ENCODE measurements at places on chromosomes 13 and 19.
A peak's percentile ranks its signal among the peaks of the same experiment; 100 is the strongest.

DNA sequence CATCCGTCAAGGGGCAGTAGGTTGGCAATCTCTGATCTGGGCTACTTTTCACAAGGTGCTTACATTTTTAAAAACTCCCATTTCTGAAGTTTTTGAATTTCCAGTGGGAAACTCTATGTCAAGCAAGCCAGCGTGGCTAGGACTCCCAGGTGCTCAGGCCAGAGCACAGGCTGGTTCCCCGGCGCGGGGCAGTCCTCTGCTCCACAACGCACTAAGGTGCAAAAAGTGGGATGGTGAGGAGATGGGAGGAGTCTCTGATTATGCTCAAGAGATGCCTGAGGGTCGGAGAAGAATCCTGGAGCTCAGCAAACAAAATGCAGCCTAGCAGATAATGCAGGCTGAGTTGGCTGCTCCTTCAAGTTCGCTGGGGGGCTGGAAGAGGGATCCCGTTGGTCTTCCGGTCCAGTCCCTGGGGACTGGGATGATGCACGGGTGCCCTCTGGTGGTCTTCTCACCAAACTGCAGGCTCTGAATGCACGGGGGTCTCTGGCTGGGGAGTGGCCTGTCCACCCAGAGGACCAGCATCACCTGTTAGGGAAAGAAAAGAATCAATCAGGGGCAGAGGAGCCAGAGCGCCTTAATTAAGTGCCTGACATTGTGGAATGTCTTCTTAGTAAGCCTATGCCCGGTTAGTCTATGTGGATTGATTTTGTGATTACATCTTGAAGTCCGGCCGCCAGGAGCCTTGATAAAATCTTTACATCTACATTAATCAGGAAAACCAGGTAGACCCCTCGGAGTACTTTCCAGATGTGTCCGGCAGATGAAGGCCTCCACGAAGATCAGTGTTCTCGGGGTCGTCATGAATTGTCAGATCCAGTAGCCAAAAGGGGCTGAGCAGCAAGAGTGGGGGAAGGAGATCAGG lies 244.4 kb upstream of the MAB21L1 start:
- DNase-seq = no peak

- no peak for DNase-seq
These were observed 267.1 kb upstream of the EDNRB start for GRCh38 chr13:78185700-78186099.

DNA sequence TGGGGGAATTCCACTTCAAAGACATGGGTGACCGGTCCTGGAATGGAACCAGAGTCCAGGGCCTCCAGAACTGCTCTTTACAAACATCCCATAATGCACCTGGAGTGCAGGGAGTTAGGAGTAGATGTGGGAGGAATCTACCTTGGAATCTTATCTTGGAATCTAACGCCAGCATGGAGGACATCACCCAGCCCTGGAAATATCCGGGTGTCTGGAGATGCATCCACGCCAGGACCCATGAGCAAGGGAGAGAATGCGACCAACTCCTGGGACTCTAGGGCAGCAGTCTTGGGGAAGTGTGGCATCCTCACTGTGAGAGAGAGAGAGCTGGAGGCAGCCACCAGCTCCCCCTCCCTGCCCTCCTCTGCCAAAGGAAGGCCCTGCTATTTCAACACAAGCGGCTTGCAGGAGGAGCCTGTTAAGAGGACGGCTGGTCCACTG lies 211.8 kb downstream of the UQCRFS1 start:
- DNase-seq = no peak

DNA sequence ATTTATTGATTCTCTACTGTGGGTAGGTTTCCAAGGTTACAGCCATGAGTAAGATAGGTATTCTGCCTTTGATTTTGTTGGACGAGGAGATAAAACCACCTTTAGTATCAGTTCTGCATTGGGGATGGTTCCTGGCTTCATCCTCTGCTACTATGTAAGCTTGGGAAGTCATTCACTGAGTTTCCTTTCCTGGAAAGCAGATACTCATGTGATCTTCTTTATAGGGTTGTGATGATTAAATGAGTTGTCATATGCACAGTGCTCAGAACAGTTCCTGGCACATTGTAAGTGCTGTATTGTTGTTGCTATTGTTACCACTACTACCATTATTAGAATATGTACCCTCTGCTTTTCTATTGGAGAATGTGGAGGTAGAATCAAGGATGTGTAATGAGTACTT lies 13.1 kb upstream of the WTIP start:
- no peak for DNase-seq

GRCh38 chr19:47663435-47663910 lies 49.7 kb upstream of the EHD2 start:
- DNase-seq = no peak

- no peak for DNase-seq
These were observed 1703.6 kb downstream of the EFNB2 start for GRCh38 chr13:104831831-104832230.

- peak; percentile 5 for DNase-seq
These were observed at the start of gene CYP4F12 for GRCh38 chr19:15672580-15673175. CYP4F12 (plus strand) TSS chr19:15673087; CDS start chr19:15673530, 443 bp downstream.

DNA sequence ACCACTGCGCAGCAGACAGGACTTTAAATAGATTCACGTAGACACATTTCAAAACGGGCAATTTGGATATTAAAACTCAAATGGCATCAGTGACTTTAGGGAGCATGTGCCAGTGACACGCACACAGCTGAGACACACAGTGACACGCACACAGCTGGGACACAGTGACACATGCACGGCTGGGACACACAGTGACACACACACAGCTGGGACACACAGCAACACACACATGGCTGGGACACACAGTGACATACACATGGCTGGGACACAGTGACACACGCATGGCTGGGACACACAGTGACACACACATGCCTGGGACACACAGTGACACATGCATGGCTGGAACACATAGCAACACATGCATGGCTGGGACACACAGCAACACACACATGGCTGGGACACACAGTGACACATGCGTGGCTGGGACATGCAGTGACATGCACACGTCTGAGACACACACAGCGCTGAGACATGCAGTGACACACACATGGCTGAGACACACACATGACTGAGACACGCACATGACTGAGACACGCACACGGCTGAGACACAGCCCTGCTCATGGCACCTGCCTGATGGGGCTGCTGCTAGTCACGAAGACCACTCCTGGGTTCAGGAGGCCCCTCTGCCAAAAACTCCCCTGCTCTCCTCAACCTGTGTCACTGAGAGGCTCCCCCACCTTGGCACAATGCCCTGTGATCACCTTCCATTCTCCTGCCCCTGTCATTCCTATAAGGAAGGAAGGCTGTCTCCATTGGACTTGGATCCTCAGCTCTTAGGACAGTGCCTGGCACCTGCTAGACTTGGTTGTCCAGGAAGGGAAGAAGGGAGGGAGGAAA lies 52.5 kb downstream of the SOX1 start:
- no peak for DNase-seq

DNA sequence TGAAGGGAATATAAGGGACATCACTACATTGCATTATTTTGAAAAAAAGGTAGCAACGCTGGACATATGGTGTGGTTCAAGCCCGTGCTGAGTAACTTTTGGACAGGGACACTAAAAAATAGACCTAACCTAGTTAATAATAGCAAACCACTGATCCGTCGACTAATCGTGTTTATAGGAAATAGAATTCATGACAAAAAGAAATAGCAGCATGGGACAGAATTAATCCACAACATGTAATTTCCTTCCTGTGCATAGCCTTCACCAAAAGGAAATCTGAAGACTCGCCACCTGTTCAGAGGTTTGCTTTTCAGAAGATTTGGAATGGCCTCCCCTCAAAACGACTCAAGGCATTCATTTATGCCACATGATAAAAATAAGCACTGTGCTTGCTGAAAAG lies 128.7 kb downstream of the FGF14 start:
- DNase-seq = no peak

DNA sequence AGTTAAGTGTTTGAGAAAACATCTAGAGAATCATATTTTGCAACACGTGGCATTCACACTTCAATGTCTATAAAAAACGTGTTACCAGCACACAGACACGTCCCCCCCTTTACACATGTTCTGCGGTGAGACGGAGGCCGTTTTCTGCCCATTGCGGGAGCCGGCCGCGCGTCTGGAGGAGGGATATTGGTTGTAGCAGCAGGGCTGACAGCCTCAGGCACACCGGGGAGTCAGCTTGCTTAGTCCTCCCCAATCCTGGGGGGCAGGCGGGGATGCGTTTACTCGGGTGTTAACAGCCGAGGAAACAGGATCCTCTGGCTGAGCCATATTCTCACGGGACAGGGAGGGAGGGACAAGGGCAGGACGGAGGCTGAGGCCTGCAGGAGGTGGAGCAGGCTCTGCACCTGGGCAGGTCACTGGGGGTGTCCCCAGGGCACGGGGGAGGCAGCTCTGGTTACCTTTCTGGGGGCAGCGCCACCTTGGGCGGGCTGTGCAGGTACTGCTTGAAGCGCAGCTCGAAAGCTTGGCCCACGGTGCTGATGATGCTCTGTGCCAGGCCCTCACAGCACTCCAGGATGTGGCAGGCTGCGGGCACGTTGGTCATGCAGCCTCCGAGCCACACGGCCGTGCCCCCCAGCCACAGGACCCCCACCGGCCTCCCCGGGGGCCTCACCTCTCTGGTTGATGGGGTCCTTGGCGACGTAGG lies 25.0 kb downstream of the SHC2 start:
- no peak for DNase-seq

DNA sequence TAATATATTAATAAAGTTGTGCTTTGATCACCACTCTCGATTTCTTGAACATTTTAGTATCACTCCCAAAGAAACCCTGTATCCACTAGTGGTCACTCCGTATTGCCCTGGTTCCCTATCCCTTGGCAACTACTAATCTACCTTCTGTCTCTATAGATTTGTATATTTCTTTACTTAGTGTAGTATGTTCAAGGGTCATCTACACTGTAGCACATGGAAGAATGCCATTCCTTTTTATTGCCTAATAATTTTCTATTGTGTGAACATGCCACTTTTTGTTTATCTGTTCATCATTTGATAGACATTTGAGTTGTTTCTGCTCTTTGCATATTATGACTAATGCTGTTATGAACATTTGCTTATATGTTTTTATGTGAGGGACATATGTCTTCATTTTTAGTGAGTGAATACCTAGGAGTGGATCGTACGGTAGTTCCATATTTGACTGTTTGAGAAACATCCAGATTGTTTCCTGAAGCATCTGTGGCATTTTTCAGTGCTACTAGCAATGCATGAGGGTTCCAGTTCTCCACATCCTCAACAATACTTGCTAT lies 254.0 kb downstream of the GPC6 start:
- no peak for DNase-seq

DNA sequence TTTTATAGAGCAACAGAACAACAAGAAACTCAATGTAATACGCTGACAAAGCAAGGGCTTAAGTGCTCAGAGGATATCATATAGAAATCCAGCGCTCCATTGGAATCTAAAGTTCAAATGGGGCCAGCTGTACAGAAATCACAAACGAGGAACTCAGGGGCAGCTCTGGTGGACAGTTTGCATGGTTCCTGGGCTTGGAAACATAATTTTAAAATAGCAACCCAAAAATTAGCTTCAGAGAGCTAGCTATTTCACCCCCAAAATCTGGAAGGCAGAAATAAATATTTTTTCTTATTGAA lies 19.2 kb upstream of the LATS2 start:
- no peak for DNase-seq

DNA sequence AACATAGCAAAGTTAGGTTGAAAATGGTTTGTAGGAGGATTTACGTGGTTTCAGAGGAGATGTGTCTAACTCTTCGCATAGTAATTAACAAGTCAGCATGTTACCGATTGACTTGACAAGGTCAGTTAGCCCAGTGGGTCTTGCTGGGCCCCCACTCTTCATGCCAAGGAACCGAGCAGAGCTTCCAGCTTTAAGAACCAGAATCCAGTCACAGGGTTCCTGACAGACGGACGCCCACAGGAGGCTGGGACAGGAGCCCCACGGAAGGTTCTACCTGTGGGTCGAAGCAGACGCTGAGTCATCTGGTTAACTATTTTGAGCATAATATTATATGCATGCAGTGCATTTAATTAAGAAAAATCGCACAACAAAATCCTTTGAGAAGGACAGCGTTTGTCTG lies 3.5 kb downstream of the TMEM255B start:
- DNase-seq = no peak

DNA sequence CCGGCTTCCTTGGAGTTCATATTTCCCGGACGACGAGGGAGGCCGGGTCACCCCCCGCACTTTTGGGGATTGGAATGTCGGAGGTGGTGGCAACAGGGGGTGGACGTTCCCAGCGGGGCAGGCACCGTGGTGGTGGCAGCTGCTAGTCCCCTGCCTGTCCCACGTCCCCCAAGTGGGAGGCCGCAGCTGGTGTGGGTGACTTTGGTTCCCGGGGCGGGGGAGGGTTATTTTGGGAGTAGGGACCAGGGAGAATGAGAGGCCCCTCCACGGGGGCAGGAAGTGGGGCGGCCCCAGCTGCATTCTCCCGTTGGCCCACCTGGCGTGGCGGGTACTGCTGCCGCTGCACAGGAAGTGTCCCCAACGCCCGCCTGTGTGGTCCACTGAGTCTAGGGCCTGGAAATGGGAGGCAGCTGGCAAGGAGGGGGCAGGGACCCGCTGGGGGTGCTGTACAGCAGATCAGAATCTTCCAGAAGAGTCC lies 11.1 kb upstream of the PLIN3 start:
- no peak for DNase-seq

- DNase-seq = no peak
These were observed 989 bp downstream of the ZNF766 start for GRCh38 chr19:52270266-52270885.
